Coronary artery (tissue), 2 donors: ENCODE measurements at places on chromosomes 11 and 22.

GRCh38 chr11:116466191-116466590 lies 306.6 kb downstream of the BUD13 start:
- DNase-seq, result no peak

DNA sequence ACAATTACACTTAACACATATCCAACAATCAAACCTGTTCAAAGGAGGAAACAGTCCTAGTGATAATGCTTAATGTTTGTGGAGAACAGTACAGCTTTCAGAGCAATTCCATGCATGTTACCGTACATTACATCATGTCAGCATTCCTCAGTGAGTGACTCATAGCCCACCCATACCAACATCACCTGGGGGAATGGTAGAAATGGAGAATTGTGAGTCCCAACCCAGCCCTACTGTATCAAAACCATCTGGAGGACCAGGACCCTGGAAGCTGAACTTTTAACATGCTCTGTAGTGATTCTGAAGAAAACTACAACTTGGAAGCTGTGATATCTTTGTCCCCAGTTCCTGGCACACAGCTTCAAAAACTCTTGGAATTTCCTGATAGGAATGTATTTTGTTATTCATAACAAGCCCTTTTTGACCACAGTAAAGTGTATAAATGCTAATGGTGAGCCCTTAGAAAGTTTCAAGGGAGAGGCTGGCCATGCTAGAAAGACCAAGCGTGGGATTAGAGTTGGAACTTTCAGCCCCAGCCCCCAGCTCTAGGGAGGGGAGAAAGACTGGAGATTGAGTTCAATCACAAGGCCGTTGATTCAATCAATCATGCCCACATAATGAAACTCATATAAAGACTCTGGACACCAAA lies 301.1 kb downstream of the BUD13 start:
- DNase-seq, result no peak

GRCh38 chr11:134569195-134569594 lies 157.2 kb upstream of the B3GAT1 start:
- DNase-seq, result peak; percentile 17

DNA sequence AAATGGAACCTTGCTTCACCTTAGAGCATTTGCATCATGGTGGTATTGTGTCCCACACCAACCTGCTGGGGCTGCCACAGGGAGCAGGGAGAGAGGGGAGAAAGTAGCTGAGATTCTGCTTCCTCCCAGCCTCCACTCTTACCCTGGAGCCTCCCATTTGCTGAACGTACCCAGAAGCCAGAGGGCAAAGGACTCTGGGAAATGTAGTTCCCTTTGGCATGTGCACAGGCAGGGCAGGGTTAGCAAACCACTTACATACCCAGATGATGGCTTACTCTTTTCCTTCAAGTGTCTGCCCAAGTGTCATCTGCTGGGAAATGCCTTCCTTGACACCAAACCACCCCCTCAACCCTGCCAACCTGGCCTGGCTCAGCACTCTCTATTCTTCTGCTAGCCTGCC lies 16.9 kb downstream of the SMIM38 start:
- DNase-seq, result no peak

GRCh38 chr11:57325735-57326048 lies 940 bp upstream of the TNKS1BP1 start:
- no peak for DNase-seq

DNA sequence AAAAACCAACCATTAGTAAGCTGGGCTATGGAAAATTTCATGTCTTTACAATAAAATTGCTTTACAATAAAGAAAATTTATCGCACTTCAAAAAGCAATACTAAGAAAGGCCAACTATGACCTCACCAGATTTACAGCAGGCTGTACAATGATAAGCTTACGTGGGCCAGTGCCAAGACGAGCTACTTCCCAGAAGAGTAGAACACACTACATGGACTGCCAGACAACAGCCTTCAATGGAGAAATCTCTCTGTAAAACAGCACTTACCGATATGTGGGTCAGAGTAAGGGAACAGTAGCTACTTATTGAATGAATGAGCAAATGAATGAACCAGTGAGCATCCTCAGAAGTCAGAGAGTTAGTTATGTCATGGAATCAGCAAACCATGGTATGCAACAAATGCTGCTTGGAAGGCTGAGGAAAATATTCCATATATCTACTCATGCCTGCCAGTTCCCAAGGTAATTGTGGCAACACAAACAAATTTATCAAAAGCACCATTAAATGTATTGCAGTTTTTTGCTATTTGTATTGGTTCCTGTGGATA lies 74.4 kb downstream of the SLC36A4 start:
- no peak for DNase-seq

DNA sequence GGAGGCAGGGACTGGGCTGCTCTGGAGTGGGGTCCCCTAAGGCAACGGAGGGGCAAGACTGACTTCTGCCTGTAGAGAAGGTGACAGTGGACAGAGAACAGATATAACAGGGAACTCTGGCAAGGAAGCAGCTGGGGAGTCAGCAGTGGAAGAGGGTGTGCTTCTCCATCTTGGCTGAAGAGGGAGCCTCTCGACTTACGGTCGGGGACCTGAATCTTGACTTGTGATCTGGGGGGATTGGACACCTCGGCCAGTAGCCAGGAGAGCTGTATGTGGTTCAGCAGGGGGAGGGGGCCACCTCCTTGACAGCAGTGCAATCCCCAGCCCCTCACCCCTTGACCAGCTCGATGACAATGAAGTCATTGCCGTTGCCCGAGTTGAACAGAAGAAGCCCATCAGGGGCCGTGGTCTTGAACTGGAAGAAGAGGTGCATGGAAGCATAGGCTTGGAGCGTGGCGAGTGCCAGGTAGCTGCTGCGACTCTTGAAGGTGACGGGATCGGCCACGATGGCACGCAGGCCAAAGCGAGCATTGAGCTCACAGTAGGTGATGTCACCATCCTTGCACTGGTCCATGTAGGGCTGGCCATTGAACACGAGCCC lies 60.0 kb downstream of the SLC22A12 start:
- DNase-seq, result no peak

GRCh38 chr11:35165423-35166368 lies 26.7 kb downstream of the CD44 start:
- DNase-seq, result no peak

DNA sequence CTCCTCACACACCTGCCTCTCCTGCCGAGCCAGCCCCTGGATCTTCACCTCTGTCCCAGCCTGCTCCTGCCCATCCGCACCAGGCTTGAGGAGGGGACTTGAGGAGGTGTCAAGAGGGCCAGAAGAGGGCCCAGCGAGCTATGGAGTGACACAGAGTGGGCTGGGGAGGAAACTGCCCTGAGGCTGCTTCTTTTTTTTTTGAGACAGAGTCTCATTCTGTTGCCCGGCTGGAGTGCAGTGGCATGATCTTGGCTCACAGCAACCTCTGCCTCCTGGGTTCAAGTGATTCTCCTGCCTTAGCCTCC lies 21.9 kb upstream of the CDON start:
- no peak for DNase-seq

DNA sequence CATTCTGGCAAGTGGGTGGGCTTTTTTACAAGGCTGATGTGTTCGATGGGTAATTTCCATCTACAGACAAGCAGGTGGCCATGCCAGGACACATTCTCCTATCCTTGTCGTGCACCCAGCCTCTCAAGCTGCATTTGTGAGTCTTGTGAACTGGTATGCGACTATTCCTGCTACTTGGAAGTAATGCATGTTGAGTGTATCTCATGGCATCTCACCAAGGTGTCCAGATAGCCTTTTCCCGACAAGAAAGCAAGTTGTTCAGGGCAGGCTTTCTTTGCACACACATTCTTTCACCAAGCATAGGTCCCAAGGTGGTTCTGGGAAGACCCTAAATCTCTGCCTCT lies 18.8 kb upstream of the SYT13 start:
- peak; percentile 31 for DNase-seq

GRCh38 chr22:45504373-45505341 lies 2.0 kb downstream of the FBLN1 start:
- no peak for DNase-seq
